ENCODE measurements at places on chromosomes 7 and 10.
A peak's percentile ranks its signal among the peaks of the same experiment; 100 is the strongest.

GRCh38 chr10:48552946-48553564 is 51.8 kb downstream of the ARHGAP22 start:
- no peak for DNase-seq

DNA sequence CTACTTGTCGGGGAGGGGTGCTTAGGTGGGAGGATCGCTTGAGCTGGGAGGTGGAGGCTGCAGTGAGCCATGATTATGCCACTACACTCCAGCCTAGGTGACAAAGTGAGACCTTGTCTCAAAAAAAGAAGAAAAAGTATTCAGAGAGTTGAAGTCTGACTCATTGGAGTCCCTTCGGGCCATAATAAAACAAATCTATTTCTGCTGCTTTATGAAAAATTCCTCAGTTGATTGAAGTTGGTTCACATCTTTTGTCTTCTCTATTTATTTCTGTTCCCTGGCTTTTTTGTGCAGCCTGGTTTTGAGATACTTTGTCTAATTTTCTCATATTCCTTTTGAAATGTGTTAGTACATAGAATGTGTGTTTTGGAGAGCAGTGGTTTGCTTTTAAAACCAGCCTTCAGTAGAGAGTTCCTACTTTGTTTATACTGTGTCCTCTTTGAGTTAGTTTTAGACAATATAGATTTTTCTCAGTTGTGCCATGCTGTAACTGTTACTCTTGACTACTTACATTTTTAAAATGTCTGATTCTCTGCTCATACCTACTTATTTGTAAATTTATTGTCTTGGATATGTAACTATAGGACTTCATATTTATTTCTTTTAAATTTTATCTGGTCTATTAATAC is 36.7 kb downstream of the LUC7L2 start:
- no peak for DNase-seq

DNA sequence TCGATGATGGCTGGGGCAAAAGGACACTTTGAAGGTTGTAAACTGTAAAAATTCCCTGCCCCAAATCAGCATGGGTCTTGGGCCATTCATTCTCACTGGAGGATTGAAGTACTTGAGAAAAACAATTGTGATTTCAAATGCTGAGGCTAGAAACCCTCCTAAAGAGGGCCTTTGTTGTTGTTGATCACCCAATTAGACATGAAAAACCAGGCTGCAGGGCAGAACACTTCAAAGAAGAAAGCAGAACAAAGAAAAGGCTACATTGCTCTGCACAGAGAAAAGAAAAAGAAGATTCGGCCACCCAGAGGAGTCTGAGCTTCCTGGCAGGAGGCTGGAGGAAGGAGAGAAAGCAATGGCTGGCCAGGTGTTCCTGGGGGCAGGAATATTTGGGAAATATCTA is 143.1 kb downstream of the NPY start:
- DNase-seq: no peak

GRCh38 chr10:73865459-73866442 is 8.6 kb downstream of the CAMK2G start:
- DNase-seq: no peak

DNA sequence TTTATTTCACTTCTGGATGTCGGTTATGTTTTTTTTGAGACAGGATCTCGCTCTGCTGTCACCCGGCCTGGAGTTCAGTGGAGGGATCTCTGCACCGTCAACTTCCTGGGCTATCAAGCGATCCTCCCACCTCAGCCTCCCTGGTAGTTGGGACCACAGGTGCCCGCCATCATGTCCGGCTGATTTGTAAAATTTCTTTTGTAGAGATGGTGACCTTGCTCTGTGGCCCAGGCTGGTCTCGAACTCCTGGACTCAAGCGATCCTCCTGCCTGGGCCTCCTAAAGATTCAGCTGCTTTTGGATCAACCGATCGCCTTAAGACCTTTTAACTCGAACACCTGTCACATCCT is 606 bp upstream of the RABGEF1 start:
- DNase-seq: no peak

DNA sequence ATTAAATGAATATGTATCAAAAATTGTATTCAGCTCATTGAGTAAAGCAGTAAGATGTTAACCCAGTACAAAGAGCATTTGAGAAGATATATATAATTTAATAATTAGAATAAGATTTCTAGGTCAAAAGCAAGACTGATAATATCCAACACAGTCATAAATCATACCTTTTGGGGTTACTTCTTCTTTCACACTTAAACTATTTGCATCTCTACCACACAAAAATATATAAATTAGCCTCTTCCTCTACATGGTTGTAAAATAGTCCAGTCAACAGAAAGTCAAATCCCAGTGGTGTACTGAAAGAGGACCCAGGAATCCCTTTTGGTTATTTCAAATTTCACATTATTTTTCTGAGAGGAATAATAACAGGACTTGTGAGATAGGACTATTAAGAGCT is 204.6 kb upstream of the INHBA start:
- no peak for DNase-seq

DNA sequence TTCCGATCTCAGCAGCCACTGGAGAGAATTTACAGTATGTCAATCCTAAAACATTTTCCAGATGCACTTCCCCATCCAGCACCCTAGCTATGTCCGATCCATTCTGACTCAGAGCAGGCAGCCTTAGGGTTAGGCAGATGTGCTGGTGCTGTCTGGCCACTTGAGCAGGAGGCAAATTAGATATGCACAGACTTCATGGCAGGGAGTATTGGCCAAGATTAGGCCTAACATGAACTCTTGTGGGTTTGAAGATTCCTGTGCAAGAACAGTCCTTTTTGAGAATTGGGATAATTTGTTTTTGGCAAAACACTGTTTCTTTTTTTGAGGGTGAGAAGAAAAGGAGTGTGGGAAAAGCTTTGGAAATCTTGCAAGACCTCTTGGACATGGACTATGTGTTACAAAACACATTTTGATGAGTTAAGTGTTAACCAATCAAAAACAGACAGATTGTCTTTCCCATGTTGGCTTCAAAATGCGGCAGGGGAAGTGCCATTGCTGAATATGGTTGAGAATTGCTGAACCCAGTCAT is 218.6 kb upstream of the INHBA start:
- no peak for DNase-seq

- DNase-seq: no peak
Measured at GRCh38 chr10:119026301-119027110, 3.0 kb upstream of the NANOS1 start.

- no peak for DNase-seq
Measured at GRCh38 chr7:155881471-155882350, 69.4 kb upstream of the SHH start.

- DNase-seq: no peak
Measured at GRCh38 chr10:115239761-115240160, 146.6 kb downstream of the ATRNL1 start.

DNA sequence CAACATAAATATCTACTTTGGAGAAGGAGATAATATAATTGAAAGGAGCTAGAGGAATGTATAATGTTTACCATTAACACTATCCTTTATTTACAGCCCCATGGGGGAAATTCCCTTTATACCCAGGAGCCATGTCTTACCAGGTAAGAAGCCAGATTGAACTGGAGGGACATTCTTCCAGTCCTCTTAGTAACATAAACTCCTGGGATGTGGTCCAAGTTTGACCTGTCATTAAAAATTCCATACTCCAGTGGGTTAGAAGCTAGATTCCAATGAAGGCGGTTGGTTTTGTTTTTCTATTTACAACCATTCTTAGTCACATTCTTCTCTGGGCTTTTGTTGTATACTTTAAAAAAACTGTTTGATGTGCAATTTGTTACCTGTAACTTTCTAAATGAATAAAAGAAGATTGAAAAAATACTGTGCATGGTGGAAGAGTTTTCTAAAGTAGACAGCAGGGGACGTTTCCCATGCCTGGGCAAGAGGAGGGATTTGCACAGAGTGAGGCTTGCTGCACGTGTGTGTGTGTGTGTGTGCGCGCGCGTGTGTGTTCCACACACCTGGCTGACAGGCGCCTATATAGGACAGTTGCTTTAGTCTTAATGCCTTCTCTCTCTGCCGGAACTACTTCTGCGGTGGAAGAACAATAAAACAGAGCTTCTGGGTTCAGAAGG is 2.0 kb downstream of the PLCE1 start:
- no peak for DNase-seq

DNA sequence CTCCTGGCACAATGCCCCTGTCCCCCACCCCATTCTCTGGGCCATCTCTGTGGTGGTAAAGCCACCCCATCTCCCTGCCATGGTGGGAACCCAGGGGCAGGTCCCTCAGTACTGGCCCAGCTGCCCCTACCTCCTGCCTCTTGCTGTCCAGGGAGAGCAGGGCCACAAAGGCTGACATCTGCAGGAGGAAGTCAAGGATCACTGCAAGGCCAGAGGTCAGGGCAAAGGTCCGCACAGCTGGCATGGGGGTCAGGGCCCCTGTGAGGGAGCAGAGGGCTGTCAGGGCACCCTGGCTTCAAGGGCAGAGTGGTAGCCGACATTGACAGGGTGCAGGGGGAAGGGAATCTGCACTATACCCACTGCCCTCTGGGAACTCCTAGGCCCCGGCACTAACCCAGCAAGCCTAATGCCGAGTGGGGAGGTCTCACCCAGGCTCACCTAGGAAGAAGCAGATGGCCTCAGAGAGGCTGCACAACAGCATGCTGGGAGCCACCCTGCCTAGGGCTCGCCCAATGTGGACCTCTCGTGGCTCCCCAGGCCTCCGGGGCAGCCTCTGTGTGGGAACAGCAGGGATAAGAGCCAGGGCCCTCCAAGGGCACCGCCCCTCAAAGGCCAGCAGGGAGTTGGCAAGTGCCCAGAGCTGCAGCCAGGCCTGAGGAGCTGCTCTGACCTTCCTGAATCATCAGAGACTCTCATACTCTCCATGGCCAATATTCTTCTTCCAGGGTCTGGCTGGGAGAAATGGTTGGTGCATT is 7.7 kb downstream of the NPC1L1 start:
- no peak for DNase-seq

DNA sequence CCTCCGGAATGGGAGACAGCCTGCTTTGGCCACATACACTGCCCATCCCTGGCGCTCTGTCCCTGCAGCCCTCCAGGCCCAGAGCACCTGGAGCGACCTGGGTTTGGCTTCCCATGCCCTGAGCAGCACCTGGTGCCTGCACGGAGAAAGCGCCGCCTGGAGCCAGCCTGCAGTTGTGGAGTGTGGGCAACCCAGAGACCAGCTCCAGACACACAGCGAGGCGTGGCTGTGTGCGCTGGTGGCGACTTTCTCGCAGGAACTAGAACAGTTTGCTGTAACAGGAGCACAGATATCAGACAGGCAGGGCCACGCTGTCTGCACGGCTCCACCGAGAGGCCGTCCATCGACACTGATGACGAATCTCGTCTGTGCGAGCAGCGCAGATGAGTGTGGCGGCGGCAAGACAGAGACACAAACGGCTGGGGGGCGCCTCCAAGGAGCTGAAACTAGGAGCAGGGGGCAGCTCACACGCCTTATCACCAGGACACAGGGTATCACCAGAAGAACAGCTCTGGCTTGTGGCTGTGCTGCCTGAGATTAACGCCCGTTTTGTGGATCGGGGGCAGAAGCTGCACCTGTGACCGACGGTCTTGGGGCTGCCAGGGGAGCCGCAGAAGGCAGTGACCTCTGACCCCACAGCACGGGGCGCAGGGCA is 275.3 kb downstream of the DNAJB6 start:
- DNase-seq: no peak

- DNase-seq: peak; percentile 71
Measured at GRCh38 chr10:119658274-119658673, 7.1 kb downstream of the BAG3 start.

DNA sequence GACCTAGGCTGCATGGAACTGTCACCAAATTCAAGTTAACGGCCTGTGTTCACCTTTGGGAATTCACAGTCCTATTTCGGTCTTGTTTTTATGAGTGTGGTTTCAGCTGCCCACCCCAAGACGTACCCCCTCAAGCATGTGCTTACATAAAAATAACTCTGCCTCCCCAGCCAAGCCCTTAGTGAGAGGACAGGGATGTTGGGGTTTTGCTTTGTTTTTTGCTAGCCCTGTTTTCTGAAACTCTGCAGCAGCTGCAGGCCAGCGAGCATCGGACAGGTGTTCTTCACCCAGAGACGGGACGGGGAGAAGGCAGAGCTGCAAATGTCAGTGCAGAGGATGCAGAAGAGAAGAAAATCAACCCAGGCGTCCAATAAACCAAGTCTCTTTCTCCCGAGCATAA is 13.5 kb downstream of the CHST15 start:
- DNase-seq: no peak

- DNase-seq: no peak
Measured at GRCh38 chr7:135803143-135803542, 54.5 kb upstream of the FAM180A start.

DNA sequence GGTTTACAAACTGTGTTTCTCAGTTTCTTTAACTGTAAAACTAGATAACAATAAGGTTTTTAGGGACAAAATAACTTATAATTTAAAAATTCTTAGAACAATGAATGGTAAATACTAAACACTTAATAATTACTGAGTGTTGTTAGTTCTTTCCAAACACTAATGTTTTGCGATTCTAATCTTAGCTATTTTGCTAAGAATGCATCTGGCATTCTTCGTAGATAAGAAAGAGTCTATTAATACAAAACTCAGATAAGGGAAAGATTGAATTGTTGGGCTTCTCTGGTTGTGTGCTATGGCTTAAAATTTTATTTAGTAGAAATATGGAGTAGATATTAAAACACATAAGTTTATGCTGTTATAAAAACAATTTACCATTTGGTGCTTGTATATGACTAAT is 45.4 kb downstream of the TMEM229A start:
- no peak for DNase-seq

DNA sequence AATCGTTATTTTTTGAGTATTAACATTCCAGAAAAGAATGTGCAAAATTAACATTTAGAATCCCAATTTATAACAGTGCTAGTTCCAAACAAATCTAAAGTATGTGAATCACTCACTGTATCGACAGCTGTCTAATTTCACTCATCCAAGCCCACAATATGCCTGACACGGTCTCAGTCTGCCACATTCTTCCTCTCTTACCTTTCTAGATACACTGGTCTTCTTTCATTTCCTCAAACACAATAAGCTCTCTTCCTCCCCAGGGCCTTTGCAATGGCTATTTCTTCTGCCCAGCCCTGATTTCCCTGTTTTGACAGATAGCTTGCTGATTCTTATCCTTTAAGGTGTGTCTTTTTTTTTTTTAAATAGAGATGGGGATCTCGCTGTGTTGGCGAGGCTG is 48.8 kb downstream of the UBE2H start:
- DNase-seq: no peak

DNA sequence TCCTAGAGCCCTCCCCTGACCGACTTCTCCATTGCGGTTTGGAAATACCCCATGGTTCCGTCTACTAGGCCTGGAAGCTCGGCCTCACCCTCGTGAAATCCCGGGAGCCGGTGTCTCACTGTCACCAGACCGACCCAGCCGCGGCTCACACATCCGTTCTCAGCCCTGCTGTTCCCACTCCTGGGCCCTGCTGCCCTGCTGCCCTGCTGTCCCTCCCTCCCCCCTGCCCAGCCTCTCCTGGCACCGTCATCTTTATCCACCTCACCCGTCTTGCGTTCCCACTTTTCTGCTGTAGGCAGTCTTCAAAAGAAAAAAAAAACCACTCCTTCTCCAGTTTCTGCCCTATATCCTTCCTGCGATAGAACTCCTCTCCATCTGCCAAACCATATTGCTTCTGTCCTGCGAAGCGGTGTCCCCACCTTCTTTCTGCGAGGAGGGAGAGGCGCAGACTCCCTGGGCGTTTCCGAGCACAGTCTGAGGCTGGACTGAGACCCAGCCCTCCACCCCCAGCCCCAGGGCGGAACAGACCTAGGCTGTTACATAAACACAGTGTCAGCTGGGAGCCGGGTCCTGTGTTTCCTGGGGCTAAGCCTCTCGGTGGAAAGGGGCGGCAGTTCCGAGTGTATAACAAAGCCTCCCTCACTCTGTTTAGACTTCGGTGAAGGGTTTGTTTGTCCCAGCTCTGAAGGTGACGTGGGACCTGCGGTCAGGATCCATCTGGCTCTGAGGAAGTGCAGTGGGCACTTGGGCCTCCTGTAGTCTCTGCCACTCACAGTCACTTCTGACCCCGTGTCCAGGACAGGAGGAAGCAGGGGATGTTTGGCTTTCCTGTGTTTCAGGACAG is 2.8 kb downstream of the AGAP3 start:
- peak; percentile 44 for DNase-seq
